ENCODE measurements at places on chromosomes 5 and 9.

DNA sequence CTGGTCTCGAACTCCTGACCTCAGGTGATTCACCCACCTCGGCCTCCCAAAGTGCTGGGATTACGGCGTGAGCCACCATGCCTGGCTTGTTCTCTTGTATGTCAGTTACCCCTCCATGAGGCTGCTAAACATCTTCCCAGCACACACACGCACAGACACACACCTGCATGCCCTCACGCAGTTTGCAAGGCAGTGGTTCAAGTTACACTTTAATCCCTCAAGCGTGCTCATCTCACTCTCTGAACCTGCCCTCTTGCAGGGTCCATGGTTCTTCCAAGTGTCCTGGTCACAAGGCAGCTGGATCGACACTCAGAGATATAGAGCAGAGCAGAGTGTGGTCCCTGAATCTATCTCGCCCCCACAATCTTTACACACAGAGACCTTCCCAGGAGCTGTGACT, 34.1 kb upstream of the RUFY1 start:
- DNase-seq: no peak

- DNase-seq: no peak
These were observed 244.4 kb upstream of the TUT7 start for GRCh38 chr9:86598411-86599239.

GRCh38 chr9:107794259-107794658, 304.7 kb upstream of the KLF4 start:
- DNase-seq: no peak

GRCh38 chr9:89305868-89306267, 5.1 kb upstream of the CKS2 start:
- no peak for DNase-seq

DNA sequence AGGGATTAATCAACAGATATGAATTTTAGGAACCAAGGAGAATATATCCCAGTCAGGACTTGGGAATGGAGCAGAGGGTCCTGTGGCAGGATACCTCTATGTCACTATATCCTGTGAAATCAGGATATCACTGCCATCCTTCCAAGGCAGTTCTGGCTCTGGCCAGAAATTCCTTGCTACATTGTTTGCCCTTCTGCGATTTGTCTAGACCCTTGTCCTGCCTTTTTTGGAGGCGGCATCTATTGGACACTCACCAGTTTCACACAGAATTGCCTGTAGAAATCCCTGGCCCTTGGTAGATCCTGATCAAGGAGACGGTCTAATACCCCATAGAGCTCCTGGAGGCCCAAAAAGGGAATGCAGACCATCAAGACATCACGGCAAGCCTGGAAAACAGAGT, 71.2 kb downstream of the MROH2B start:
- no peak for DNase-seq

GRCh38 chr5:120122703-120123102, 341.4 kb upstream of the PRR16 start:
- DNase-seq: no peak

GRCh38 chr9:21465859-21466518, 16.1 kb downstream of the IFNE start:
- no peak for DNase-seq

DNA sequence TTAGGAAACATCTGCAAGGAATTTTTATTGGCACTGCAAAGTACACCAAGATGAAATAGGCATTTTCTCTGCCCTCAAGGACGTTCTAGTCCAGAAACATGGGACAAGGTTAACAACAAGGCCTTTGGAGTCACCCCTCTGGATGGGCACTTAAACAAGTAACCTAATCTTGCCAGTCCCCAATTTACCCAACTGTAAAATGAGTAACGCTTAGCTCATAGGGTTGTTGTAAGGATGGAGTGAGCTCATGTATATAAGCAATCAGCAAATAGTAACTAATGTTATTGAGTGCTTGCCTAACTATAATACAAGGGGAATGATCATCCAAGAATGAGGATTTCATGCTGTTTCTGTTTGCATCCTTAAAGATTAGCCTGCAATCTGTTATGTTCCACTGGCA, 189.3 kb downstream of the PAPPA start:
- no peak for DNase-seq

- no peak for DNase-seq
These were observed 348.0 kb downstream of the NPR3 start for GRCh38 chr5:33059081-33059480.

DNA sequence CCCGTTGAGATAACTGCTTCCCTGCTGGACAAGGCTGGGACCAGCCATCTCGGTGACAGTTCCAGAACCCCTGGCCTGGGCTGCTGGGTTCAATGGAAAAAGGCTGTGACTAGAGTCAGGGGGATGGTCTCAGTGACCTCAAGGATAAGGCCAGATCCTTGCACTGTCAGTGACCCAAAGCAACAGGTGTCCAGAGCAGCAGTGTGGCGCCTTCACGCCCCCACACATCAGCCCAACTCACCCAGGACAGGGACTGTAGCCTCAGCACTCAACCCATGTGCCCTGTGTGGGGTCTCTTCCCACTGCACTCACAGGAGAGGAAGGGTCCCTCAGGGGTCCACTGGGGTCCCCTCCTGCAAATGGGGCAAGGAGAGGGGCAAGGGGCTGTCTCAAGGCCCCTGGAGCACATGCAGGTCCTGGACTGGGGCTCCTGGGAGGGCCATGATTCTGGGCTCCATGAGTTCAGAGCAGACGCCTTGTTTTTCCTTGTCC, 698 bp upstream of the LCN2 start:
- no peak for DNase-seq

DNA sequence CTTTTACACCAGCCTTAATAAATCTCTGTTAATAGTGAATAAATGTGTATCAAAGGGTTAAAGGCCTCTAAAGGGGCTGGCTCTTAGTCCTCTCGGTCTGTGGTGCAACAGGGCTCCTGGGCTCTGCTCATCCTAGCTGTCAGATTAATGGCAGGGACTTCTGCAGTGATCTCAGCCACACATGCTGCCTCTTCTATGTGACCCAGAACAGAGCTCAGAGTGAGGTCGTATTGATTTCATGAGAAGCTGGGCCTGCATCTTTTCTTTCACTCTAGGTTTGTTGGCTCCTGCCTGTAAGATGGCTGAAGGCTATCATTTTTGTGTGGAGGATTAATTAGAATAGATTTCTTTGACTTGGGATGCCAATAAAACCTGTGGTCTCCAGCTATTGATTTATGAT, 165.0 kb upstream of the GLRA1 start:
- no peak for DNase-seq

DNA sequence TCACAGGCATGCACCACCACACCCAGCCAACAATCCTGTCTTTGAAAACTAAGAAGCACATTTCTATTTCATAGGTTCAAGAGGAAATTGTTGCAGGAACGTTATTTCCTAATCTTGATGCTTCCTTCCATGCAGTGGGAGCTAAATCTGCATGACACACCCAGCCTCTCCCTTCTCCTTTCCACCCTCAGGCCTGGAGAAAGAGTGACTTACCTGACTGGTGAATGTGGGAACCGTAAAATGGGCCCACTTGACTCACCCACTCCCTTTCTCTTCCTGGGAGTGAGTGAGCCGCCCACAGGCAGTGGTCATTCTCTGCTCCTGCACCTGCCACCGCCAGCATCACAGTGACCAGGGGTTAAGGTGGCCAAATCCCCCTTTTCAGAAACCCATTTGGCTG, 78.2 kb downstream of the C9orf50 start:
- DNase-seq: no peak

DNA sequence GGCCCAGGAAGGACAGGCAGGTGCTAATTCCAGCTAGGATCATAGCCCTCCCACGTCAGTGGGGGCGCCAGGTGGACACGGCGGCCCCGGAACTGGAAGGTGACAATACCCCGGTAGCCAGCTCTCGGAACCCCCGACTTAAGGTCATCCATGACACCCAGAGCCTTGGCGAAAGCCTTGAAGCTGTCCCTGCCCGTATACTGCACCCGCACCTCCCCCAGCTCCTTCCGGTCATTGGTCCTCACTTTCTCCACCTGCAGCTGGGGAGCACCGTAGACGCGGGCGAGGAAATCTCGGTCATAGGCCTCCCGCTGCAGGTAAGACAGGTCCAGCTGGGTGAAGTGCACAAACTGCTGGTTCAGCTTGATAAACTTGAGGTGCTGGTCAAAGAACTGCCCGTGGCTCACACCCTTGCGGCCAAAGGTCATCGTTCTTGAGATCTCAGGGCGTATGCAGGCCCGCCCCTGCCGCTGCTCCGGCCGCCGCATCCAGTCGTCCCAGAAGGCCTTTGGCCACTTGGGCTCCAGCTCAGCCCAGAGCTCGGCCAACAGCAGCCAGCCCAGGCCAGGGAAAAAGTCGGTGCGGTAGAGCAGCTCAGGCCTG, 10.9 kb downstream of the MGAT1 start:
- no peak for DNase-seq

DNA sequence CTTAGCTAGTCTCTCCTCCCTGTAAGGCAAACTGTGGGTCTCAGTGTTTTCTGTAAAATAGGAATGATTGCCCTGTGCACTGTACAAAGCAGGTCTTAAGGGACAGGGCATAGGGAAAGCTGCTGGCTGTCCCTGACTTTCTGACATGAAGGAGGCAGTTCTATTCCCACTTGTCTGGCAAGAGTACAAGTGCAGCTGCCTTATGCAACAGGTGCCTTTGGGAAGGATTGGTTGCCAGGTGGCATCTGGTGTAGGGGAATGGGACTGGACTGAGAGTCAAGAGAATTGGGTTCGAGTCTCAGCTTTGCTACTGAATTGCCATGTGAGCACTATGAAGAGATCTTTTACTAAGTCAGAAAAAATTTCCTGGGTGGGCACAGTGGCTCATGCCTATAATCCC, 10.0 kb downstream of the BSPRY start:
- no peak for DNase-seq

- no peak for DNase-seq
These were observed 263.9 kb downstream of the SPOCK1 start for GRCh38 chr5:137234973-137235943.
